Caudate nucleus (tissue), 63 donors: ENCODE measurements at places on chromosomes 5 and 9.

- DNase-seq: peak; percentile 49
Observed at GRCh38 chr9:117782931-117783788, 79.0 kb downstream of the TLR4 start.

DNA sequence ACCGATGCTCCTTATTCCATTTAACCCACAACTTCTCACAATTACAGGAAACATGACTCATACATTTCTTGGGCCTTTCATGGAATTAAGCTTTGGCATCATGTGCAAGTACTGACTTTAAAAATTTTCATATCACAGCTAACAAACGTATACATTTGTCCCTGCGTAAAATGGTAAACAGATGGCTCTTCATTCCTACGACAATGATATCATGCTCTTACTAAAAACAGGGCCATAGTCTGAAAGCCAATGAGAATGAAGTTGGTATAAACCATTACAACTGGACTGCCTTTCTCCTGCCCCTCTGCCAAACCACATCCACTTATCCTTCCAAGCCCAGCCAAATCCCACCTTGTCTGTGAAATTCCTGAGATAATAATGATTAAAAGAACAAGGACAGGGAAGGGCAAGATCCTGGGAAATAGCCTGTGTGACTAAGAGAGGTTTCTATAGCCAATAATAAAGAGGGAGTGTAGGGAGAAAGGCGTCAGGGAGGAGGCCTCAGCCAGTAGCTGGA lies 44.9 kb upstream of the ZNF366 start:
- DNase-seq: no peak

DNA sequence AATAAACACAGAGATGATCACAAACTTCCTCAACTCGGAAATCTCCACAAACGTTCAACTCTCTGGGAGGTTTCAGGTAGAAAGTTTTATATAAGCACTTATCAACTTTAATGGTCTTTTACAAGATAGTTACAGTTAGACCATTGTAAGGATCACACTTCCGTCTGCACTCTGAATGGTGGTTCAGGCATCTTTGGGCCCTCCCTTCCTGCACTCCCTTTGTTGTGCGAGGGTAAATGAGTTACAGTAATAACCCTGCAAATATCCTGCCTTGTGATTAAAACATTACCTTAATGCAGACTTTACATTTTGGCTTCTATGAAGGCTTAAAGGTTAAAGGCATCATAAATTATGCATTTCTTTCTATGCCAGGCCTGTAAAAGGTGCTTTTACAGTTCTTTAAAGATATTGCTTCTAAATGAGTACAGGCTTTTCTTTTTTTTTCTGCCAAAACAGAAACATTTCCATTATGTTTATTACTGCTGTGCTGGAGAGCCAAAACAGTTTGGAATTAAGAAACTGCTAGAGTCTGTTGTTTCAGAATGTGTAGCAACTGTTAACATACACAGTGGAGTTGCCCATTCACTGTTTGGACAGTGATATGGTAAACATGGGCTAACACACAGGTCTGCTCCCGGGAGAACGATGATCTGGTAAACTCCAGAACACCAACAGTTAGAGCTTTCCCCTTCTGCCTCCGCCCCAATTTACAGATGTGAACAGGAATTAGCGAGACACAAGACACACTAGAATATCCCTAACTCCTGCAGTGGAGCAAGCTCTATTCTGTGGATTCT lies 1.1 kb downstream of the PRUNE2 start:
- no peak for DNase-seq

DNA sequence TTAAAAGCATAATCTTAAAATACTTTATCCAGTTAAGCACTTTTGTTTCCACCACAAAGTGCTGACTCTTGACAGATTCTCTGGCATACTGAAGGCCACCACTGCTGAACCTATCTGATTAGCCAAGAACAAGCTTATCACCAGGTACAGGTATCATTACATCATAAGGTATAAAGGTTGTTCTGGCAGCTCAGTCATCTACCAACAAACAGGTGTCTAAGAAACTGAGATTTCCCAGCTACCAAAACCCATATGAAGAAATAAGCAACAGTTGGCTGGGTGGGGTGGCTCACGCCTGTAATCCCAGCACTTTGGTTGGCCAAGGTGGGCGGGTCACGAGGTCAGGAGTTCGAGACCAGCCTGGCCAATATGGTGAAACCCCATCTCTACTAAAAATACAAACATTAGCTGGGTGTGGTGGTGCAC lies 5.0 kb downstream of the MTMR12 start:
- DNase-seq: no peak

DNA sequence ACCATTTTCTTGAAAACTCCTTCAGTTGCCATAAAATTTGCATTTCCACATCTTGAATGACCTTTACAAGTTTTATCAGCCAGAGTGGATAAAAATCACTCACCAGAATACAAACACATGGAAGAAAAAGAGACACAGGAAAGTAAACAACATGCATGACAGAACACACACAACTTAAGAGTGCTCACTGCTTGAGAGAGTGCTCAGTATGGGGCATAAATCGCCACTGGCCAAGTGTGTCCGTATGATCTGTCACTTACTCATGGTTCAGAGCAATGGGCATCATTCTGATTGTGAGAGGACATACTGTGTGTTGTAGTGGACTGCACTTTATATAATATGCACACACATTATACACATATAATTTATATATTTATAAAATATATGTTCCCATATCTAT lies 155.6 kb upstream of the NTRK2 start:
- DNase-seq: no peak

DNA sequence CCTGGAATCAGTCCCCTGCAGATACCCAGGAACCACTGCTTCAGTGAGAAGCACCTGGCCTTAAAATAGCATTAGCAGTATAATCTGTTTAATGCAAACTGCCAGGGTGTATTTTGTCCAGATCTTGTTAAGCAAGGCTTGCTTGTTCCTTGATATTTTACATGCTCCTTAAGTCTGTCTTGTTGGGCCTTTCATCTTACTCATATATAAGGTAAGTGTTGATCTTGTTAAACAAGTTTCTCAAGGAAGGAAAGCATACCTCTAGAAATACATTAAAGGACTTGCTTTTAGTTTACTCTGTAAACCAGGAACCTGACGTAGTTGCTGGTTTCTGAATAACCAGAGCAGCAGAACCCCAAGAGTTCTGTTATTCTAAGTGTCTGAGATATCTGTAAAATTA lies 13.7 kb downstream of the HSPA4 start:
- no peak for DNase-seq

GRCh38 chr9:126461029-126461428 lies 134.4 kb downstream of the MVB12B start:
- no peak for DNase-seq

- no peak for DNase-seq
Observed at GRCh38 chr5:143862271-143862670, 50.3 kb downstream of the HMHB1 start.

GRCh38 chr5:13278148-13278547 lies 666.3 kb downstream of the DNAH5 start:
- no peak for DNase-seq

GRCh38 chr5:158679221-158679641 lies 420.5 kb downstream of the EBF1 start:
- DNase-seq: no peak

GRCh38 chr5:158236511-158237335 lies 377.8 kb upstream of the CLINT1 start:
- DNase-seq: no peak

DNA sequence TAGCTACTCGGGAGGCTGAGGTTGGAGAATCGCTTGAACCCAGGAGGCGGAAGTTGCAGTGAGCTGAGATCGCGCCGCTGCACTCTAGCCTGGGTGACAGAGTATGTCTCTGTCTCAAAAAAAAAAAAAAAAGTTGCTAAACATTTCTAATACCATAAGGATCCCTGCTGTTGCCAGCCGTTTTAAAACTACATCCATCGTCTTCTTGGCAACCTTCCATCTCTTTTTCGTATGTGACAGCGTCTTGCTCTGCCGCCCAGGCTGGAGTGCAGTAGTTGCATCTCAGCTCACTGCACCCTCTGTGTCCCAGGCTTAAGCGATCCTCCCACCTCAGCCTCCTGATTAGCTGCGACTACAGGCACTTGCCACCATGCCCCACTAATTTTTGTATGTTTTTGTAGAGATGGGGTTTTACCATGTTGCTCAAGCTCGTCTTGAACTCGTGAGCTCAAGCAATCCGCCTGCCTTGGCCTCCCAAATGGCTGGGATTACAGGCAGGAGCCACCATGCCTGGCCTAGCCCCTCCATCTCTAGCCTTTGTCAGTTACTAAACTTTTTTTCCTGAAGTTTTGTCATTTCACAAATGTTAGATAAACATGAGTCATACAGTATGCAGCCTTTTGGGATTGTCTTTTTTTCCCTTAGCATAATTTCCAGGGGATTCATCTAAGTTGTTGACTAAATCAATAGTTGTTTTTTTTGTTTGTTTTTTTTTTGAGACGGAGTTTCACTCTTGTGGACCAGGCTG lies 13.5 kb downstream of the NSD1 start:
- DNase-seq: peak; percentile 16

DNA sequence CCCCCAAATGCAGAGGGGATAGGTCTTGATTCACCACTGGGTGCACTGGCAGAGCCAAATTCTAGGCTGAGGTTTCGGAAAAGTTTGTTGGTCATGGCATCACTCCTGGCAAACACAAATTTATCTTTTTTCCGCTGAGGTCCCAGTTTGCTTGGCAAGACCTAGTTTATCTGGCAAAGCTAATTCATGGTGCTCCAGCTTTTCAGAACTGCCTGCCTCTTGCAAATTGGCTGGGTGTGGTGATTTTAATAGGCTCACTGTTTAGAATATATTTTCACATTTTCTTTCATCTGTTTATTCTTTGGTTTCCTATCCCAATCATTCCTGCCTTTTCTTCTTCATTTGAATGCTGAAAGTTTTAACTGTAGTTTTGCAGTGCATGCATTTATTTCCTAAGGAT lies 50.5 kb upstream of the MAMDC2 start:
- no peak for DNase-seq
